ENCODE measurements at places on chromosomes 2 and 18.

DNA sequence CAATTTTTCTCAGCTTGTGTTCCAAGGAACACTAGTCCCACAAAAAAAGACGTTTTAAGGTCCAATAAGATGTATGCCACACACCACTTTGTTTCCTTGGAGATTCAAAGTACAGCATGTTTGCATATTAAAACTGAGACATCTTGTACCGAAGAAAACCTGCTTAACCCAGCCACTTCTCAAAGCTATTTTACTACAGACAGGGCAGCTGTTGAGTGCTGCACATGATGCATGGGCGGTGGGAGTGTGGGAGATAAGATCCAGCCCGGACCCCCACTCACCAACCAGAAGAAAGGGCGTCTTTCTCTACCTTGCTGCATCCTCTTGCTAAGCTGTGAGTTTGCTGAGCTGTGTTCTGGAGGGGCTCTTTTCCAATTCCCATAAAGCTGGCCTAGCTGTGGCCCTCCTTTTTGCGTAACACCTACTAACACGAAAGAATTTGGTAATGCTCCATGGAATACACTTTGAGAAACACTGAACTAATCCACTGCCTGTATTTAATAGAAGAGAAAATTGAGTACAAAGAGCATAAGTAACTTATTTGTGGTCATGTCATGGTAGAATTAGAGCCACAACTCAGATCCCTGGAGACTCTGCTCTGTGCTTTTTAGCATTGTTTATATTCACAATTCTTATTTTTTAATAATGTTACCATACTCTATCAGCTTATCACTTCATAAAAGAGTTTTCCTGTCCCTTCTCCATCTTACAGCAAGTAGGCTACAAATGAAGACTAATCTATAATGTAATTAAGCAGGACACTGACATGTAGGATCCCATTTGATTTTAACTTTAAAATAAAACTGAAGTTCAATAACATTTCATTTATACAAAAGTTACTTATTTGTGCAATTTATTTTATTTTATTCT is 90.0 kb downstream of the PLEKHM3 start:
- no peak for DNase-seq

DNA sequence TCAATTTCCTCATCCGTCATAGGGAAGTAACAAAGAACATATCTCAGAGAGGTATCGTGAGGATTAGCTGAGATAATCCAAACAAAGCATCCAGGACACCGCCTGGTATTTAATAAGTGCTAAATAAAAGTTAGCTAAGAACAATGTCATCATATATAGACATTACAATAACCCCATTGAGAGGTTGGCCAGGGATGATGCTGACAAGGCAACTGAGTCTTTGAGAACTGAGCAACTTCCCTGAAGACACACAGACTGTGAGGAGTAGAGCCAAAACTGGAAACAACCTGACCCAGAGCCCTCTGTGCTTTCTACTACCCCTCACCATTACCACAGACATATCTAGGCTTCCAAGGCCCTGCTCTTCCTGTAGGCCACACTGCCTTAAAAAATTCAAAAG is 1.6 kb upstream of the DCTN1 start:
- DNase-seq = no peak

GRCh38 chr18:32425466-32425865 is 45.2 kb downstream of the GAREM1 start:
- DNase-seq = no peak

DNA sequence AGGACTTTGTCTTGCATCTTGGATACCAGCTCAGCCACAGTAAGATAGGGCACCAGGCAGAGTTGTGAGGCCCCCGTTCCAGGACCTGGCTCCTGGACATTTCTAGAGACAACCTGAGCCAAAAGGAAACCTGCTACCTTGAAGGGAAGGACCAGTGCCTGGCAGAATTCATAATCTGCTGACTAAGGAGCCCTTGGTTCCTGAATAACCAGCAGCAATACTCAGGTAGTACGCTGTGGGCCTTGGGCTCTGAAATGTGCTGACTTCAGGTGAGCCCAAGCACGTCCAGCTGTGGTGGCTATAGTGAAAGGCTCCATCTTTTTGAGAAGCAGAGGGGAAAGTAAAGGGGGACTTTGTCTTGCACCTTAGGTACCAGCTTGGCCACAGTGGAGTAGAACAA is 28.5 kb downstream of the SERPINB11 start:
- DNase-seq = no peak

GRCh38 chr2:216505133-216506106 is 6.8 kb downstream of the RPL37A start:
- no peak for DNase-seq

DNA sequence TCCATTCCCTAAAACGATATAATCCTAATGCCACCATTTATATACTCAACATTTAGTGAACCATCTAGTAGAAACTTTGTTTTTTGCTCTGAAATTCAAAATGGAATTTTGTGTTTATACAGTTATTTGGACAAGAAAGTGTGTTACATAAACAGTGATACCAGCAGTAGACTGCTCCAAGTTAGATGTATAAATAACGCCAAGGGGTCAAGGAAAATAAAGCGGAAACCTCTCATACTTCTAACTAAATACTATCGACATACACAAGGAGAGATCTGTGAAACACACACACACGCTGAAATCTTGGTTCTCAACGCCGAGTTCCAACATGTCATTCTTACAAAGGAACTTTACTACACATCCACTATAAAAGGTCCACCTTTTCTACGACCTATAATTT is 1.2 kb downstream of the TXNL1 start:
- DNase-seq = no peak

DNA sequence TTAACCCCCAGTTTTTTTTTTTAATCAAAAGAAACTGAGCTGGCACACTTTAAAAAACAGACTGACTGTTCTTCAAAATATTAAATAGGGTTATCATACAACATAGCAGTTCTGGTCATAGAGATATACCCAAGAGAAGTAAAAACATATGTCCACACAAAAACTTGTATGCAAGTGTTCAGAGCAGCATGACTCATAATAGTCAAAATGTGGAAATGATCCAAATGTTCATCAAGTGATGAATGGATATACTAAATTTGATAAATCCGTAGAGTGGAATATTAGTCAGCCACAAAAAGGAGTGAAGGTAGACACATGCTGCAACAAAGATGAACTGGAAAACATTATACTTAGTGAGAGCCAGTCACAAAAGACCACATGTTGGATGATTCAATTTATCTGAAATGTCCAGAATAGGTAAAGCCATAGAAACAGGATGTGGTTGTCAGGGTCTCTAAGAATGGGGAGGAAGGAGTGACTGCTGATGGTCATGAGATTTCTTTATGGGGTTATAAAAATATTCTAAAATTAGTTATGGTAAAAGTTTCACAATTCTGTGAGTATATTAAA is 5.1 kb downstream of the SMIM21 start:
- no peak for DNase-seq

Measured in NCI-H2029 treated with DMSO at 0.1 percent for 48 hours (cell line).